ENCODE measurements at places on chromosomes 11 and 22.

DNA sequence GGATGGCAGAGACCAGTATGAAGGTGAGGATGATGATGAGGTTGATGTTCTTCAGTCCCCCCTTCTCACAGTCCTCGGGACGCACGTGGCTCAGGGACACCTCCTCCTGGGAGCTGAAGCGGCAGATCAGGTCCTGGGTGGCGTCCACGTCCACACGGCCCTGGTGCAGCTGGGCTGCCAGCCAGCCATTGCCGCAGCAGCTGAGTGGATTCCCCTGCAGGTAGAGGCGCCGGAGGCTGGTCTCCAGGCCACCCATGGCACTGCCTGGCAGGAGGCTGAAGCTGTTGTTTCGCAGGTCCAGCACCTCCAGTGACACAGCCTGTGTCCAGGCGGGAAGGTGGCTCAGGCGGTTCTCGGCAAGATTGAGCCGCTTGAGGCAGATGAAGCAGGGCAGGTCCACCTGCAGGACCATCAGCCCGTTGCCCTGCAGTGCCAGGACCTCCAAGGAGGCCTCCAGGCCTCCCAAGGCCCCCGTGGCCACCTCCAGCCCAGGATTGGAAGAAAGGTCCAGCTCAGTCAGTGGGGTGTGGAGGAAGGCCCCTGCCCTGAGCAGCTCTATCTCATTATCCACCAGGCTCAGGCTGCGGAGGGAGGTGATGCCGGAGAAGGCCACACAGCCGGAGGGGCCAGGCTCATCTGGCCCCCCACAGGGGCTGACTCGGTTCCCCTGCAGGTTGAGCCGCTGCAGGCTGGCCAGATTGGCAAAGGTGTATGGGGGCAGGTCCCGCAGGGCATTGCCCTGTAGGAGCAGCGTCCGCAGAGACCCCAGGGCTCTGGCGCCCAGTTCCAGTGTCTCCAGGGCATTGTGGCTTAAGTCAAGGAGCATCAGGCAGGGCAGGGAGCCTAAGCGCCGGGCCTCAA is 10.6 kb downstream of the LRRC32 start:
- DNase-seq = no peak

DNA sequence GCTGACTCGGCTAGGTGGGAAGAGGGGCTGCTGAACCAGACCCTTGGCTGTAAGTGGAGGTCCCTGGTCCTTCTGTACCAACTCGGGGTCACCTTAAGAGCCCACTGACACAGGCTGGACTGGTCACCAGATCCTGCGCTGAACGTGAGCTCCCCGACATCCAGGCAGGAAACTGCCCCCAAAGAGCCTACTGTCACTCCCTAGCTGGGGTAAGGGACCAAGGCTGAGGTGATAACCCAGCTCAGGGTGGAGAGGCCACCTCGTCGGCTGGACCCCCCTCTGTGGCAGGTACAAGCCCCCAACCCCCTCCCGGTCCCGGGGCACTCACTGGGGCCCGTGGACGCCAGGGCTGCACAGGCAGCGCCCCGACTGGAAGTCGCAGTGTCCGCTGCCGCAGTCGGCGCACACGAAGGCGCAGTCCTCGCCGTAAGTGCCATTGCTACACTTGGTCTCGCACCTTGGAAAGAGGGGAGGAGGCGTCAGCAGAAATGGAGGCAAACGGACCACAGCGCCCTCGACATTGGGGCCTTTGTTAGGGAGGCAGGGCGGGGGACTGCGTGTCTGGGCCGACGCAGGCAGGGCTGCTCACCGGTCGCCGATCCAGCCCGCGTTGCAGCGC is 7.4 kb downstream of the SCARF2 start:
- DNase-seq = no peak

- no peak for DNase-seq
These were observed 172.8 kb upstream of the B3GAT1 start for GRCh38 chr11:134584706-134585445.

- DNase-seq = no peak
These were observed 23.9 kb upstream of the EED start for GRCh38 chr11:86220653-86221052.

DNA sequence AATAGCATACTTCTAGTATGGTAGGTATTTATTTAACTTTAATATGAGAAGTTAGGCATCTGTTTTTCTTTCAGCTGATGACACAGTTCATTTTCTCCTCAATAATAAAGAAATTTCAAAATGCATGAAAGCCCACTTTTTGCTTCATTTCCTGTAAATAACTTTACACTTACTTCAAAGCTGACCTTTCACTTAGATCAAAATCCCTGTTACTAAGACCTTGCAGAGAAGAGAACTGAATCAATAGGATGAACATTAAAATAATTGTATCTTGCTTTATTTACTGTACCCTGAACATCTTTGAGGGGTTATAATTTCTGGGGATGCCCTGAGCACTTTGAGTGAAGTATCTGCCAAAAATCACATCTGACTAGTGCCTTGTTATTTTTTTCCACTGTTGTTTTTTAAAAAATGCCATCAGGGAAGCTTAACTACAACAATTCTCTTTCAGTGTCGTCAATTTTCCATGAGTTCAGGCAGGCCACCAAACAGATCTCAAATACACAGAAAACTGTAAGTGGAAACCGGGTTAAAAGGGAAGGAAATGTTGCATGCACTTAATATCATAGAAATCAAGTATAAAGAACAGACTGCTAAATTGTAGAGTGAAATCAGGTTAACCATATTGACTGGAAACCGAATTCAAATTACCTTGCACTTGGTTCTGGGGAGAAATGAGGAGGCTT is 206.2 kb downstream of the MAML2 start:
- DNase-seq = no peak

DNA sequence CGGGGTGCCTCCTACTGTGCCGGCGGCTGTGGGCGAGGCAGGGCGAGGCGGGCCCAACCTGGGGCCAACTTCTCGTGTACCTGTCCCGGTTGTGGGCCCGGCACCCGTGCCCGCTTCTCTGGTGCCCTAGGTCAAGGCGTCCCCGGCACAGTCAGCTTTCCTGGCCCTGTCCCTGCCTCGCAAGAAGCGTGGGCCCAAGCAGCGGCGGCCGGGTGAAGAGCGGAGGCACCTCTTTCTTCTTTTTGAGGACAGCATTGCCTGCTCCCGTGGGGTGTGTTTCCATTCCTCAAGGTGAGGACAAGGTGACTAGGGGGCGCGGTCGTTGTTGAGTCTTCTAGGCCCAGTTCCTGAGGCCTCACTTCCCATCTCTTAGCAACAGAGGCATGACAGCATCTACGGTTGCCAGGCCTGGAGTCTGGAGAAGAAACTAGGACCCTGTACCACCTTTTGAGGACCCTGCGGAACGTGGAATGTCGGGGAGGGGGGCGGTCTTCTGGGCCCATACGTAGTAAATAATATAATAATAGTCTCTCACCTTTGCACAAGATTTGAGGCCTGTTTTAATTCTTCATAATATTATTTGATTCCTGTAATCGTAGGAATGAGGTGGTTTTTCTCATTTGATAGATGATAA is 418 bp downstream of the ACO2 start:
- DNase-seq = peak; percentile 61

- no peak for DNase-seq
These were observed 51.7 kb downstream of the FLI1 start for GRCh38 chr11:128745311-128746136.

- no peak for DNase-seq
These were observed 30.1 kb upstream of the CBX7 start for GRCh38 chr22:39182478-39183030.

DNA sequence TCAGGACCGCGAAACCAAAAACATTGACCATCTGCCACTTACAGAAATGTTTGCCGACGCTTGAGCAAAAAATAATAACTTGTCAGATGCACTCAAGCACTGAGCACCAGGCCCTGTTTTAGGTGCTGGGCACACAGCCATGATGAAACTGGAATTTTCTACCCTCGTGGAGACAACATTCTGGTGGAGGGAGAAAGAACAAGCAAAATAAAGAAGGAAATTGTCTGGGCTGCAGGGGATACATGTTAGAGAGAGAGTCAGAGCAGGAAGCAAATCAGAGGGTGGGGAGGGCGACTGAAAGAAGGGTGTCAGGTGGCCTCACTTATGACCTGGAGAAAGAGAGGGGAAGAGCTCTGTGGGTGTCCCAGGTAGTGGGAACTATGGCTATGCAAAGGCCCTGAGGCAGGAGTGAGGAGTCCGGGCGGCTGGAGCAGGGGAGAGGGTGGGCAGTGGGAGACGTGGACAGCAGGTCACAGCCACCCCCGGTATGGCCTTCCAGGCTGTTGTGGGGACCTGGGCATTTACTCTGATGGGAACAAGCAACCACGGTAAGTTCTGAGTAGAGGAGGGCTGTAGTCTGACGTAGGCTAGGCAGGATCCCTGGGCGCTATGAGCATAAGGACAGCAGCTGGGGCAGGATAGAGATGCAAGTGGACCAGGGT is 78.8 kb downstream of the MYEOV start:
- DNase-seq = no peak

GRCh38 chr11:43376594-43376993 is 17.9 kb downstream of the TTC17 start:
- peak; percentile 87 for DNase-seq

- peak; percentile 55 for DNase-seq
These were observed 89.0 kb downstream of the ISX start for GRCh38 chr22:35154937-35155387.

- no peak for DNase-seq
These were observed 2.8 kb upstream of the AMPD3 start for GRCh38 chr11:10452211-10452767.

DNA sequence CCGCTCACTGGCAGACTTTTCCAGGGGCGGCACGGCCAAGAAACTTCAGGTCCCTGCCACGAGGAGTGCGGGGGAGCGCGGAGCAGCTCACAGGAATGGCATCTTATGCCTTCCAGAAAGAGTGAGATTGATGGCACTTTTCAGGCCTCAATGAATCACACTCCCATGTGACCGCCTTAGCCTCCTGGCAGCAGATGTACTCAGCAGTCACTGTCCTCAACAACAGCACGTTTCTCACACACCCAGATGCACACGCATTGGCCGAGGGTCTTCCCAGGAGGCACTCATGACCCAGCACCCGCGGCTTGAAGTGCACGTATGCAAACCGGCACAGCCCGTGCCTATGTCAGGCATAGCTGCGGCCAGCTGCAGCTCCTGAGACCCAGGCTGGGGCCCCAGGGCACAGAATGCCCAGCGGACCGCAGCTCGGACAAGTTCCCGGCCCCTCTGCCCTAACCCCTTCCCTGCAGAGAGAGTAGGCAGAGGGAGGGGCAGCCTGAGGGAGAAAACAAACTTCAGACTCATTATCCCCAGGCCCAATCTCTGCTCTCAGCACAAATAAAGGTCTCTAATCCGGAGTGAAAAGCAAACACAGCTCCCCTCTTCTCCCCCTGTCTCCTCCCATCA is 48.3 kb downstream of the RPUSD4 start:
- peak; percentile 73 for DNase-seq

DNA sequence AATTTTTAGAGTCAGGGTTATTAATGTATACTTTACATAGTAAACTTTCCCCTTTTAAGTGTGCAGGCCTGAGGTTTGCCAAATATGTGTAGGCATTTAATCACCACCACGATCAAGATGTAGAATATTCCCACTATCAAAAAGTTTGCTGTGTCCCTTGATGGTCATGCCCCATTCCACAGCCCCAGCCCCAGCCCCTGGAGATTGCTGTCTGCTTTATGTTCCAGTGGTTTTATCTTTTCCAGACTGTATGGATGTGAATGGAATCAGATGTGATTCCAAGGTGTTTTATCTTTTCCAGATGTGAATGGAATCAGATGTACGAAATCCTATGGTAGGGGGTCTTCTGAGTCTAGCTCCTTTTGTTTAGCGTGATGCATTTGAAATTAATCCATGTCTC is 93.1 kb upstream of the B3GAT1 start:
- no peak for DNase-seq

DNA sequence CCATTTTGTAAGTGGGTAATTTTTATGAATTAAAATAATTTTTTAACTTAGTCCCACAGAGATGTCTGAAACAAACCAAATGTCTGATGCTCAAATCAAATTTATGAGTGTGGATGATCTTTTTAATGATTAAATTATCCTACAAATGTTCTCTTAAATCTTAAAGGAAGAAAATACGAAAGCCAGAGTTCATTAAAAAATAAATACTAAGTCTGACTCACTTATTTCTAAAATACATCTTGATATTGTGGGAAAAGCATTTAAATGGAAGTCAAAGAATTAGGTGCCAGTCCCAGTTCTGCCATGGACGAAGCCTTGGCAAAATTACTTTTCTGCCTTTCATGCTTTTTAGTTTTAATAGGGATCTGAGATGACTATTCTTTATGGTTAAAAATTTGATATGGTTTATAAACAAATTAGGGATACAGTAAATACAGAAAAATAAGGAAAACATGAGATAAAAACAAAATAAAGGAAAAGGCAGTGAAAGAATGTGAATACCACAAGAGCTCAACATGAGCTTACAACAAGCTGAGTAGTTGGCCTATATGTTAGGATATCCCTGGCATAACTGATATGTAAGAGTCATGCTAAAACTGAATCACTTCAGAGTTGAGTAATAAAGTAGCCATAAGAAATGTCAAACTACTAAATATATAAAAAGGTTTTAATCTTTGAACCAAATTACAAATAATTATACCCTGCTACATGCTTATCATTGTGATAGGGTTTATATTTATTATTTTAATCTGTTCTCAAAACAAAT is 9.2 kb downstream of the CCDC34 start:
- DNase-seq = peak; percentile 43

DNA sequence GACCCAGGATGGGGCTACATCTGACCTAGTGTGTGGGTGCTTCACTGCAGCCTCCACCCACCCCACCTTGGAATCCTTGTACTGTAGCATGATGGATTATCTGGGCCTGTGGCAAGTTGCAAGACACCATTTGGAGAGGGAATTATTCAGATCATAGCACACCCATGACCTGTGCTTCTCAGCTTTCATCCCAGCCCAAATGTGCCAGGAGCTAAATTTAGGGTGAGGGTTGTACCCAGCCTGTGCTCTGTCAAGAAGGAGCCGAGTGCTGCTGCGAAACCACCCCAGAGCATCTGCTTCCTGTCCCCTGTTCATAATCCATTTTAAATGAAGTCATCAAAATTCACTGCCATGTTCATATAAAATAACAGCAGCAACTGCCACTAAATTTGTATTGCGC is 394.5 kb downstream of the SHANK2 start:
- no peak for DNase-seq

GRCh38 chr22:47356511-47357011 is 594.1 kb downstream of the TBC1D22A start:
- no peak for DNase-seq

DNA sequence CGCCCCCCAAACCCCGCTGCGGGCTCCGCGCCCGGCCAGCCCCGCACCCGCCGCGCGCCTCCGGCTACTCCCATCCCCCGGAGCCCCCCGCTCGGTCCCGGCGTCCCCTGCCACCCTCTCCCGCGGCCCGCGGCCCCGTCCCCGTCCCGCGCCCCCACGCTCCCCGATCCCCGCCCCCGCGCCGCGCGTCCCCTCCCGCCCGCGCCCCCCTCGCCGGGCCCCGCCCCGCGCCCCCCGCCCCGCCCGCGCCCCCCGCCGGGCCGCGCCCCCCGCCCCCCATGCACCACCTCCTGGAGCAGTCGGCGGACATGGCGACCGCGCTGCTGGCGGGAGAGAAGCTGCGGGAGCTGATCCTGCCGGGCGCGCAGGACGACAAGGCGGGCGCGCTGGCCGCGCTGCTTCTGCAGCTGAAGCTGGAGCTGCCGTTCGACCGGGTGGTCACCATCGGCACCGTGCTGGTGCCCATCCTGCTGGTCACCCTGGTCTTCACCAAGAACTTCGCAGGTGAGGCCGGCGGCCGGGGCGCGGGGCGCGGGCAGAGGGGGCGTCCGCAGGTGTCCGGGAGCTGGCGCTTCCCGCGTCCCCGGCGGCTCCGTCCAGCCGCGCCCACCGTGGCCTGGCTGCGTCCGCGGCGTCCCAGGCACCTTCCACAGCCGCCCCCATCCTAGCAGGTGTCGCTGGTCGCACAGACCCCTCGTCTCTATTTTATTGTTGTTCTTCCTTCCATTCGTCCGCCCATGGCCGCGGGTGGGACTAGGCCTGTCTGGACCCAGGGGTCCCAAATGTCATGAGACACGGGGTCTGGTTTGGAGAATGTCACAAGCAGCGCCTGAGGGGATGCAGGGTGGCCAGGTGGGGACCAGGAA is at the start of gene PANX2:
Gene PANX2, plus strand, starts transcription at position 279 of the 866 bp plus-strand sequence. Its CDS starts 0 bp downstream, at position 279.
- no peak for DNase-seq
